ENCODE measurements at places on chromosomes 1 and 21.
A peak's percentile ranks its signal among the peaks of the same experiment; 100 is the strongest.

- no peak for DNase-seq
Observed at GRCh38 chr1:23598424-23598823, 39.1 kb upstream of the ID3 start.

DNA sequence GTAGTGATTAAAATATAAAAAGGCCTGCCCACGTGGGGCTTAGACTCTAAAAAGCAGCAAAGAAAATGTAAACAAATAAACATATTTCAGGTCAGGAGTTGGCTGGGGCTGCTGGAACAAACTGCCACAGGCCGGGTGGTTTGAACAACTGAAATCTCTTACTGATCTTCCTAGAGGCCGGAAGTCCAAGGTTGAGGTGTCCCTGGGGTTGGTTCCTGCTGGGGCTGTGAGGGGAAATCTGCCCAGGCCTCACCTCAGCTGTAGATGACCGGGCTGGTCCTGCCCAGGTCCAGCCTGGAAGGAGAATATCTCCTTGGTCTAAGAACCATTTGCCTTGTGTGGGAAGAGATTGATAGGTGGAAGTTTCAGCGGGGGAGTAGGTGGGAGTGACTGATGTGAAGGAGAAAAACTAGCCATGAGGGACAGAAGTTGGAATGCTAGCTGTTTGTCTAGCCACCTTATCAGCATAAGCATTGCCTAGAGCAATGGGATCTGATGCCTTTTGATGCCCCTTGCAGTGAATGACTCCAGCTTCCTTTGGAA, 221.1 kb downstream of the DYRK1A start:
- no peak for DNase-seq

DNA sequence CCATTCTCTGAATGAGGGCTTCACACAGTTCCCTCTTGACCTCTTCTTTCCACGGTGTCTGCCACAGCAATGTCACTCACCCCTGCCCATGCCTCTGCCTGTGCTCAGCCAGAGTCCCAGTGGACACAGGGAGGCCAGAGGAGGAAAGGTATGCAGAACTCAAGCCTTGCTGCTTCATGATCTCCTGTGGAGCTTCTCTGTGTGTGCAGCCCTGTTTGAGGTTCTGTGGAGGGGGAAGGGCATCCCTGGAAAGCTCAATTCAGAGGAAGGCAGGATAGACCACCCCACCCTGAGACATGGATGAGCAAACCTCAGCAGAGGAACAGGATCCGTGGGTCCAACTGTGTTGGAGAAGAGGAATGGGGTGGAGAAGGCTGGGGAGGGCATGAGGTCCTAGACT, 2.0 kb downstream of the HCN3 start:
- DNase-seq: no peak

- DNase-seq: no peak
Observed at GRCh38 chr1:58841455-58841854, 57.6 kb upstream of the JUN start.

DNA sequence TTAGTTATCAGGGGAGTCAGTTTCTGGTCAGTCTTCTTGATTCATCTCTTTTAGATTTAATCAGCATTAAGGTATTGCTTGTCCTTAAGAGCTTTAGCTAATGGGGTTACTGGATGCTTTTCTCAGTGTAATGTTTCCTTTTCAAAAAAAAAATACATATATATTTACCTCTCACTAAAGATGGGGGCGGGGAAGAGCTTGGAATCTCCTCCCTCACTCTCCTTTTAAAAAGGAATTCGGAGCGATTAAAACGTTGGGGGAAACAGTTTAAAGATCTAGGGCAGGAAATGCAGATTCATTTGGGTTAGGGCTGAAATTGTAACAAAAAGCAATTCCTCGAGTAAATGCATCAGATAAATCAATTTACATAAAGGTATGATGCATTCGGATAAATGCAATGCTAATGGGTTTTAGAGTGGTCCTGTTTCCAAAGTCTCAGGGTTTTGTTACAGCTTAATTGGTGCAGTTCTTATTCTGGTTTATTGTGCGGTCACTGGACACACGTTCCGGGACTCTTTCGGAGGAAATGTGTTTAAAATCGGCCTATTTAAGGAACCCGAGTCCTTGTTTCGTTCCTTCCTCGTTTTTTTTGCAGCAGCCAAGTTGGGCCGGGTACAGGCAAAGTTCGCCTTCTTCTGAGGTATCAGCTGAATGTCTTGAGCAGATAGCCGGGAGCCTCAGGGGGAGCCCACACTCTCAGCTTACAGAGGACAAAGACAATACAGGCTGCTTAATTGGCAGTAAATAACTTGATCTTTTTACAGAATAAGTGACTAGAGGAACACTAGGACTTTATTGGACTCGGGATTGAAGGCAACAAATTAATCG, 1.6 kb downstream of the LMO4 start:
- DNase-seq: no peak

- no peak for DNase-seq
Observed at GRCh38 chr1:28934676-28935075, 20.3 kb downstream of the EPB41 start.

DNA sequence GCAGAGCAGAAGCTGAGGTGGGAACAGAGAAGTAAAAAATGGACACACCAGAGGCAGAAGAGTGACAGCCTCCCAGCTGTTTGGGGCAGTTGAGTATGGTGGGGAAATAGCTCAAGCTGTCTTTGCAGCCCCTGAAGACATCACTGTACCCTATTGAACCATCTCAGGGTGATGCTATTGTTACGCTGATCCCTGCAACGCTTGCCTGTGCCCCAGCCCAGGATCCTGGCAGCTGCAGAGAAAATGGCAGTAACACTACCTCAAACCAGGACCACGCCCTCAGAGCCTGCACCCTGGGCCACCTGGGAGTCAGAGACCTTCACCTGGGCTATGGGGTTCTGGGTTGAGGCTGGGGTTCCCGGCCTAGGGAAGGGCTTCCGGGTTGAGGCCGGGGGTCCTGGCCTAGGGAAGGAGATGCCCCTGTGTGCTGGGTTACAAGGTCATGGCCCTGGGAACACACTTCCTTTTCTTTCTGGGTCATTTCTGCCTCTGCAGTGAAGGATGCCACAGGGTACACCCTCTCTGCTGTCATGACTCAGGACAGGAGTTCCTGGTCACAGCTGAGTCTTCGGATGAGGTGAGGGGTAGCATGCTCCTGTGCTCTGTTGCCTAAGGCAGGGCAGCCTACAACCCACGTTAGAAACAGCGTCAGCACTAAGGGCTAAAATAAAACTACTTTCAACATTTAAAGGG, 11.6 kb downstream of the BSND start:
- DNase-seq: no peak

GRCh38 chr1:47196622-47197021, 6.8 kb upstream of the PDZK1IP1 start:
- DNase-seq: no peak

DNA sequence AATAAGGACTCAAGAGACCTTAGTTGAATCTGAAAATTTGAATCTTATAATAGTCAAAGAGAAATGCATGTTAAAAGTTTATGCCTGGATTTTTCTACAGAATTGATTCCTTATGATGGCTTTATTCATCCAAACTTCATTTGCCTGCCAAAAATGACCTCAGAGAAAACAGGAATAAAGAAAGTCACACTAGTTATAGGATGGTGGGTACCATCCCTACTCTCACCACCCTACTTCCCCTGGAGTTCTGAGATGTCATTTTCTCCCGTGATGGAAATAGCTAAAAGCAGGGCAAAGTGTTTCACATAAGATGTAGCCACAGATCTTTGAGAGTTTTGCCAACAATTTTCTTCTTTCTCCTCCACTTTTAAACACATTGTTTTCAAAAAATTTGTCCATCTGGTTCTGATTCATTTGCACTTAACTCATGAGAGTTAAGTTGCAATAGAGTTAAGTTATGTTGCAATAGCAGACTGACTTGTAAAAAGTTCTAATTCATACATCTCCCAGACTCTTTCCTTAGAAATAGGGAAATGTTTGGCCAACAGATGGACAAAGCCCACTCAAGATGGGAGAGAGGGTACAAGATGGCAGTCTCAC, 384.6 kb downstream of the PLPP3 start:
- peak; percentile 66 for DNase-seq

DNA sequence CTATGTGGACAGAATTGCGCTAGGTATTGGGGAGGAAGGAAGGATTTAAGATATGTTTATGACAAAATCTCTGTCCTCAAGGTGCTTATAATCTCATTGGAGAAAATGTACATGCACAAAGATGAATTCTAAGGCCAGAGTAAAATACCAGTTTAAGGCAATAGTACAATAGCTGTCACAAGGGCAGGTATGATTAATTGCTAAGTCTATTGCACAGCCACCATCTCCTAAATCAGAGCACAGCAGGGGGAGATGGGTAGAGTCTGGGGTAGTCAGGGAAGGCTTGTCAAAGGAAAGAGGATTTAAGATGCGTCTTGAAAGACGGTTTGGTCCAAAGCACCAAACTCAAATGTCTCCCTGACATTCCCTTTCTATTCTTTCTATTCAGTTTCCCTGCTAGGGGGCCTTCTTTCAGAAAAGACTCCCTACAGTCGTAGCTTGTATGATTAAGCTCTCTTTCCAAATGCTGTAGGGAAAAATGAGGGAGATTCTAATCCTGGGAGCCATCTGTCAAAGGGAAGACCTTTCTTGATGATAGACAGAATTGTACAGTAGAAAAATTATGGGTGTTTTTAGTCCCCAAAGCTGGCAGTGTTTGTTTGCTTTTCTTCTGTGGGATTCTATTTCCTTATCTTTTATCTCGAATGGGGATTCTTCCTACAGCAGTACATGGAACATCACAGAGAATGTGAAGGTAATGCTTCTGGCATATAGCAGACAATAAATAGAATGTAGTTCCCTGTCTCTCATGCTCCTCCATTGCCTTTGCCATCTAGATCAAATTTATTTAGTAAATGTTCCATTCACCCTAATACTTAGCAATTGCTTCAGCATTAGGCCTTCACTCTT, 107.6 kb upstream of the NFIA start:
- no peak for DNase-seq

GRCh38 chr1:160104486-160104885, 6.1 kb upstream of the IGSF8 start:
- no peak for DNase-seq

GRCh38 chr1:230517786-230518185, 91.7 kb upstream of the PGBD5 start:
- no peak for DNase-seq

DNA sequence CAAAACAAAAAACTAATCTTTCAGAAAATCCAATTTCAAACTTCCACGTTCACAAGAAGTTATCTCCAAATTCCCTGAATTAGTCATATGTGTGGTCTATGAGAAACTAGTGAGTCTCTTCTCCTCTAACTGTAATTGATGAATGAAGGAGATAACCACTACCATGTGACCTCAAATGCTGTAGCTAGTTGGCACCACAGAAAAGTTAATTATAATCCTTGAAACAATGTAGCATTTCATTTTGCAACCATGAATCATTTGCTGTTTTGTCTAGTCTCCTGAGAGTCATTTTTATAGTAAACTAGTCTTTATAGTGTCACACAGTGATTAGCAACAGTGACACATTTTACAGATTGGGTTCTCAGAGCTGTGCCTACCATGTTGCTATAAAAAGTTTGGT, 287.5 kb downstream of the LRRIQ3 start:
- no peak for DNase-seq

GRCh38 chr1:205947024-205947423, 3.8 kb upstream of the SLC26A9 start:
- no peak for DNase-seq

- peak; percentile 91 for DNase-seq
Observed at GRCh38 chr1:13605159-13605558, 21.5 kb downstream of the PDPN start.

DNA sequence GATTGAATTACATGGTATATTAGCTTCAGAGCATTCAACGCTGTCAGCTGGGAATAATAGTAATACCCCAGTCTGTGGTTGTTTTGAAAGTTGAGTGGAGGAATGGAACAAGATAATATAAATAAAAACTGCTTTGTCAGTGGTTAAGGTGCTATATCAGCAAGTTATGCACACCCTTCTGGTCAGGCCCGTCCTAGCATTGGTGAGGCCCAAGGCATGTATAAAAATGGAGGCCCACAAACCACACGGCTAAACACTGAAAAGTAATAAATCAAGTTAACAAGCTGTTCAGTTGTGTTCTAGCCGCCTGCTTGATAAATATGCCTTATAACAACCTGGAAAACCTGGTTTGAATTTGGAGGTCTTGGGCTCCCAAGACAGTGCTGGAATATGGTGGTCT, 77.4 kb downstream of the PSMG1 start:
- no peak for DNase-seq

DNA sequence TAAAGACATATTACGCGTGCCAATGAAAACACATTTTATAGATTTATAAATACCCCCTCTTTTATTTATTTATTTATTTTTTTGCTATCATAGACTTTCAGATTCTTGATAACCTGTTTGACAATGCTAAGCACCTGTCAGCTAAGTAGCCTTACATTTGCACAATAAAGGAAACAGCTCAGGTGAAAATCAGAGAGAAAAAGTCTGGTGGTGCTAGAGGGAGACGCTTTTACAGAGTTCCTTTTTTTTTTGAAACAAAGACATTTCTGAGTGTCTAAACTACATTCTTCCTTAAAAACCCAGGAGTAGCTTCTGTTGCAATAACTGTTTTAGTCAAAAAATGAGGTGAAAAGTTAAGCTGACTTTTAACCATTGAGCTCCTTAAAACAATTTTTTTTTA, 1611.6 kb downstream of the NCAM2 start:
- DNase-seq: no peak

DNA sequence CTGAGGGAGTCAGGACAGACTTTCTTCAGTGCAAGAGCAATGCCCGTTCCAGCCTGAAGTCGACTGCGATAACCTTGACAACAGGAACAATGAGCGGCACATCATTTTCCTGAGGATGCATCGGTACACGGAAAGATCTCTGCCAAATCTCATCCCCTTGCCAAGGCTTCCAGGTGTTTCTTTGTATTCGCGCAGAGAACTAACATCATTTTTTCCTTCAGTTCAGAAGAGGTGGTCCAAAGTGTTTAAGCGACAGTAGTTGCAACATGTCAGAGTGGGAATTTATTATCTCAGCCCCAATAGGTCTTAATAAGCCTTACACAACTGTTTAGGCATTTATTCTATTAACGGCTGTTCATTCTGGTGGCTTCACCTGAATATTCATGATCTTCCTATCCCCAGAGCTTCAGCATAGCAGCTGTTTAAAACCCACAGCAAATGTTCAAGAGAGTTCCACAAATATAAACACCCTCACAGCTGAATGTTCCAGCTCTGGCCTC, 129.7 kb upstream of the NFIA start:
- no peak for DNase-seq

DNA sequence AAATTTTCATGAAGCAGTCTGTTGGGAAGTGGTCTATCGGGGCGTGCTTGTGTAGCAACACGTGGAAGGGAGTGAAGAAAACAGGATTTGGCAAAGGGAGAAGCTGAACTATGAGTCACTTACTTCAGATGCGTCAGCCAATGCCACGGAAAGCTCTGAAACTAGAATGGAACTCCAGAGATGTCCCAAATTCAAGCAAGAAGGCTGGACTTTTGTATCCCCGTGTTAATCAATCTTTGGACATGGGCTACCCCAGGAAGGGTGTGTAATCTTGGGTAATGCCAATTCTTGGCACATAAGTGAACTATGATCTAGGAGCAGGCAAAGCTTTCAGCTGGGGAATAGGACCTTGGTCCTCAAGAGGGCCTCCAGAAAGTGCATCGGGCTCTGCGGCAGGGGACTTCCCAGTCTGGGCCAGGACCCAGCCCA, 102.6 kb downstream of the ADSS2 start:
- peak; percentile 56 for DNase-seq

- no peak for DNase-seq
Observed at GRCh38 chr1:197021716-197022115, 44.4 kb downstream of the CFHR5 start.

- DNase-seq: no peak
Observed at GRCh38 chr1:19083081-19083480, 126.6 kb upstream of the IFFO2 start.

All from BJ (cell line).